ENCODE measurements at places on chromosomes 11 and 22.

DNA sequence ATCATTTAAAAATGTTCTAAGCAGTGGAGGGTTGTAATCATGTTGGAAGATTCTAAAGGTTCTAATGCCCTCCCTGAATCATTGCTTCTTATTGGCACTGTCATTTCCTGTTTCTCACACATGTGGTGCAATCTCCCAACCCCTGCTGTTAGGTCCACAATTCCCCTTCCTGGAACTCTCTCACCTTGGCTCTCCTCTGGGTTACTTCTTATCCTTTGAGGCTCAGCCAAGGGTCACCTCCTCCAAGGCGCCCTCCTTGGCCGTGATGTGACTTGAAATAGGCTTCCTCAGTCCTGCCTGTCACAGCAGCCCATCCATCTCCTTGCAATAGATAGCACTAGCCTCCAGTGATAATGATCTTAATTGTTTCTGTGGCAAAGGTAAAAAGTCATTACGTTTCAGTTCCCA, 149.8 kb downstream of the TTC17 start:
- H3K27me3 ChIP-seq, result no peaks in the 10 kb centered on the region
- no peak for DNase-seq
- no peaks in the 10 kb centered on the region for H3K36me3 ChIP-seq
- H3K4me1 ChIP-seq, result no peaks in the 10 kb centered on the region

DNA sequence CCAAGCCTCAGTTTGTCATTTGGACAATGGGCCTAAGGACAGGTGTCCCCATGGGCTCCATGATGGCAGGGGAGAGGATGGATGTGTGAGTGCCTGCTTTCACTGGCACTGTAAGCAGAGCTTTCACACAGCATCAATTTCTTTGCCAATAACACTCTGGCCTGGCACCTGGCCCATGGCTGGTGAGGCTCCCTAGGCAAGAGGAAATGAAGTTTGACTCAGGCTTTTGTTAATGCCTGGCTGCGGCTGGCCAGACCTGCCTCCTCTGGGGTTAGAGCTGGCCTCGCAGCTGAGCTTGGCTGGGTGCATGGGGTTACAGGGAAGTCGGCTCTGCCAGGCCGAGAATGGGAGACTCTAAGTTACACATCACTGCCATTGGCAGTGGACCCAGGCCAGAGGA, 30.0 kb upstream of the SEZ6L start:
- H3K4me1 ChIP-seq, result no peaks in the 10 kb centered on the region
- H3K4me3 ChIP-seq, result no peak overlapping the region
- no peaks in the 10 kb centered on the region for H3K36me3 ChIP-seq
- DNase-seq, result no peak
- H3K27ac ChIP-seq, result no peak overlapping the region

GRCh38 chr11:46710821-46711269, 8.2 kb upstream of the F2 start:
- no peak overlapping the region for H3K4me3 ChIP-seq
- H3K4me1 ChIP-seq, result no peaks in the 10 kb centered on the region
- H3K36me3 ChIP-seq, result peaks cover 5% of the 10 kb centered on the region
- H3K27ac ChIP-seq, result no peak overlapping the region
- DNase-seq, result peak; percentile 93
- no peaks in the 10 kb centered on the region for H3K27me3 ChIP-seq

DNA sequence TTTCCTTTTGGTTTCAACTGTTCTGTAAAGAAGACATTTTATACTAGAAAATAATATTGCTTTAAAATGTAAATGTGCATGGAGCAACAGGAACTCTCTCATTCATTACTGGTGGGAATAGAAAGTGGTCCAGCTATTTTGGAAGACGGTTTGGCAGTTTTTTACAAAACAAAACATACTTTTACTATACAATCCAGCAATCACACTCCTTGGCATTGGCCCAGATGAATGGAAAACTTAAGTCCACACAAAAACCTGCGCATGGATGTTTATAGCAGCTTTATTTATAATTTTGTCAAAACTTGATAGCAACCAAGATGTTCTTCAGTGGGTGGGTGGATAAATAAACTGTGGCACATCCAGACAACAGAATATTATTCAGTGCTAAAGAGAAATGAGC, 49.9 kb upstream of the SEPTIN5 start:
- no peak for DNase-seq
- H3K4me1 ChIP-seq, result no peaks in the 10 kb centered on the region

- peaks cover 11% of the 10 kb centered on the region for H3K27me3 ChIP-seq
- no peak overlapping the region for H3K27ac ChIP-seq
Observed at GRCh38 chr22:26922806-26923205, 265.4 kb downstream of the MIAT start.

GRCh38 chr11:121439759-121440158, 12.4 kb upstream of the SORL1 start:
- H3K27me3 ChIP-seq, result no peaks in the 10 kb centered on the region
- H3K4me3 ChIP-seq, result no peak overlapping the region
- H3K4me1 ChIP-seq, result no peaks in the 10 kb centered on the region
- no peak overlapping the region for H3K27ac ChIP-seq
- no peaks in the 10 kb centered on the region for H3K36me3 ChIP-seq

- H3K27me3 ChIP-seq, result no peaks in the 10 kb centered on the region
- no peaks in the 10 kb centered on the region for H3K4me1 ChIP-seq
- no peak overlapping the region for H3K27ac ChIP-seq
- no peak overlapping the region for H3K4me3 ChIP-seq
Observed at GRCh38 chr22:29971607-29972006, 88.6 kb downstream of the MTMR3 start.

- H3K4me3 ChIP-seq, result no peak overlapping the region
- no peaks in the 10 kb centered on the region for H3K36me3 ChIP-seq
- H3K4me1 ChIP-seq, result no peaks in the 10 kb centered on the region
- no peaks in the 10 kb centered on the region for H3K27me3 ChIP-seq
- DNase-seq, result no peak
Observed at GRCh38 chr11:133814588-133815100, 30.7 kb downstream of the SPATA19 start.

DNA sequence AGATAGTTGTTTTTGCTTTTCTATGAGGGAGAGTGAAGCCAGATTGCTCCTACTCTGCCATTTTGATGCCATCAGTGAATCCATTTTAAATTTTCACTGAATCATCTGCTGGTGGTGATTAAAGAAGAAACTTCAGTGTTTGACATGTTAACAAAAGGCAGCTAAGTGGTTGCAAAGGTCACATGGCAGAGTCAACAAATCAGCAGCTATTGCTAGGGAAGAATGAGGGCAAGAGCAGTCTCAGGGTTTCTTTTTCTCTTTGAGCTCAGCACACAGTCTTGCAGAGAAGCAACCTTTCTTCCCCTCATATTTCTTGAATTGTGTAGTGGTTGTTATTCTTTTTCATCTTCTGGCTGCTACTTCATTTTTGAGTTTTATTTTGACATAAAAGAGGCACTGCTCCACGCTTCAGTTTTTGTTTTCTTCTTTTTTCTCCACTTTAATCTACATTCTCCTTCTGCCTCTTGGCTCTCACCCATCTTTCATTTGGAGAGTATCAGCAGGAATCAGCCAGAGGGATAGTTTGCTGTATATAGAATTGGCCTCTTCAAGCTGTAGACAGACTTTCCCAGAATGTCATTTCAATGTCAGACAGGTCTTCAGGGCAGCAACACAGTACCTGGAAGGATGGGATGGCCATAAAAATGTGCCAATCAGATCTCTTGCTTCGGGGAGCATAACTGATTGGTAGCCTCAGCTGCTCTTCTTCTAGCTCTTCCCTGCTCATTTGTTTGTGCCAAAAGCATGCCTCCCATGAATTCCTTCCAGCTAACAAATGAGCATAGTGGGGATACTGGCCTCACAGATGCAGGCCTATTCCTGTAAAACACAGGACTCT, 153.9 kb downstream of the TRPC6 start:
- no peaks in the 10 kb centered on the region for H3K27me3 ChIP-seq
- H3K4me1 ChIP-seq, result peaks cover 4% of the 10 kb centered on the region
- H3K4me3 ChIP-seq, result no peak overlapping the region
- no peaks in the 10 kb centered on the region for H3K36me3 ChIP-seq
- H3K27ac ChIP-seq, result no peak overlapping the region

- no peaks in the 10 kb centered on the region for H3K36me3 ChIP-seq
- H3K27ac ChIP-seq, result peak overlapping the region; percentile 1
- H3K4me3 ChIP-seq, result no peak overlapping the region
- H3K4me1 ChIP-seq, result peaks cover 19% of the 10 kb centered on the region
Observed at GRCh38 chr11:68329978-68330699, 17.7 kb downstream of the LRP5 start.

GRCh38 chr11:76564364-76564763, 106.2 kb downstream of the LRRC32 start:
- no peaks in the 10 kb centered on the region for H3K27me3 ChIP-seq
- no peaks in the 10 kb centered on the region for H3K4me1 ChIP-seq
- no peak overlapping the region for H3K27ac ChIP-seq
- DNase-seq, result peak; percentile 21

- no peaks in the 10 kb centered on the region for H3K27me3 ChIP-seq
- H3K27ac ChIP-seq, result no peak within 1 kb of the TSS
- no peak within 1 kb of the TSS for H3K4me3 ChIP-seq
- DNase-seq, result peak; percentile 1
- H3K4me1 ChIP-seq, result no peaks in the 10 kb centered on the region
- no peaks in the 10 kb centered on the region for H3K36me3 ChIP-seq
Observed at GRCh38 chr11:49208006-49208721, at the start of gene FOLH1. Gene FOLH1, minus strand, starts transcription at chr11:49208602. Its CDS starts 193 bp downstream, at chr11:49208409.

GRCh38 chr11:95419915-95420314, 188.9 kb upstream of the SESN3 start:
- no peaks in the 10 kb centered on the region for H3K4me1 ChIP-seq
- H3K27ac ChIP-seq, result no peak overlapping the region
- DNase-seq, result no peak
- H3K4me3 ChIP-seq, result no peak overlapping the region

Measured in cardiac muscle cell (in vitro differentiated cells and primary cell).